ENCODE measurements at places on chromosomes 11 and 22.

DNA sequence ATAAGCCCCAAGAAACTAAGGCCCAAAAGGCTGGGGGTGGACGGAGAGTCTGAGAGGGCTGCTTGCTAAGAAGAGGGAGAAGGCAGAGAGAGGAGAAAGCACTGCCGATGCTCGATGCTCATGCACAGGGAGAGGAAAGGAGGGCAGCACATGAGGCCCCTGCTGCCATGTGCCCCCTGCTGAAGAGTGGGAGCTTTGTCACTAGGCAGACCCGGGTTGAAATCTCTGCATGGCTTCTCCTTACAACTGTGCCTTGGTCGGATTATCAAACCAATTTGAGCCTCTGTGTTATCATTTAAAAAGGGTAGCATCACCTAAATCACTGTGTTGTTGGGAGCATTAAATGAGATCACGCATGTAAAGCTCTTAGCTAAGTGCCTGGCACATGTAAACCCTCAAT, 330.5 kb downstream of the NXPE2 start:
- no peak for DNase-seq

- DNase-seq = no peak
These were observed 38.3 kb upstream of the CYP2R1 start for GRCh38 chr11:14930369-14930768.

DNA sequence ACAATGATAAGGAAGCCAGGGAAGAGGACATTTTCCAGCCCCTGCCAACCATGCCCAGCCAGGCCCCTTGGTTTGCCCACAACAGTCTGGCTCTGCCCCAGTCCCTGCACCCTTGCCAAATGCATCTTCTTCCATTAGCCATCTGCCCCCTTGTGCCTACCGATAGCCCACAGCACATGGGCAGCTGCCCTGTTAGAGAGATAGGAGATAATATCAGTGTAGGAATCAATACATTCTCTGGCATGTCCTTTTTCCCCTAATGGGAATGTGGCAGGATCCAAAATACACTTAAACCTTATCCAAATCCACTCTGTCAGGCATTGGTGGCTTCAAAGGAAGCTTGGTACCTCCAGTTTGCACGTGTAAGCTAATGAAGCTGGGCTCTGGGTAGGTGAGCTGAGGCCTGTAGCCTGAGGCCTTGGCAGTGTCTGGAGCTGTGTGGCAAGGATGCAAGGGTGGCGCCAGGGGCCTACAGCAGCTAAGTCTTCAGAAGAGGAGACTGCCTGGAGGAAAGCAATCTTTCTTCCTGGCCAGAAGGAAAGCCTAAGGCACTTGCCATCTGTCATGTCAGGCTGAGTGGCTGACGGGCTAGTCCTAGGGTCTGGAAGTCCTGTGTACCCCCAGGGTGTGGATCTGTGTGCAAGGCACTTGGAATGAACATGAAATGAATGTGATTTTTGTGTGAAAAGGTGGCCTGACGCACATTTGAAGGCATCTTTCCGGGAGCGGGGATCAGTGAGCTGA, 164.2 kb upstream of the TBCEL start:
- no peak for DNase-seq

- no peak for DNase-seq
These were observed 11.7 kb downstream of the SEC14L3 start for GRCh38 chr22:30460147-30460546.

- DNase-seq = no peak
These were observed 74.9 kb downstream of the SMCO4 start for GRCh38 chr11:93468290-93468689.

DNA sequence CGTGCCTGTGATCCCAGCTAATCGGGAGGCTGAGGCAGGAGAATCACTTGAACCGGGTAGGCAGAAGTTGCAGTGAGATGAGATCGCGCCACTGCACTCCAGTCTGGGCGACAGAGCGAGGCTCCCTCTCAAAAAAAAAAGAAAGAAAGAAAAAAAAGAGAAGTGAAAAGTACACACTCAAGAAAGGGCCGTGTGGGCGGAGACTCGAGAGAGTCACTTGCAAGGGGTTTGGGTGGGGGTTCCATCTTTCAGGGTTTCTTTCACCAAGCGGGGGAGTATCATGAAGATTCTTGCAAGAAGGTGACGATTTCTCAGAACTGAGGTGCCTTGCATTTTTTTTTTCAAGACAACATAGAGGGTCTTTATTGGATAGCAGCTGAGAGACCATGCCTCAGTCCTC, 4.0 kb upstream of the IFITM5 start:
- DNase-seq = no peak

Data from cortex of kidney (tissue), 1 donor.